Hematopoietic multipotent progenitor cell treated with erythropoietin and hydrocortisone succinate and interleukin-3 and kit ligand, for 6 days (in vitro differentiated cells): ENCODE measurements at places on chromosomes 7 and 10.

DNA sequence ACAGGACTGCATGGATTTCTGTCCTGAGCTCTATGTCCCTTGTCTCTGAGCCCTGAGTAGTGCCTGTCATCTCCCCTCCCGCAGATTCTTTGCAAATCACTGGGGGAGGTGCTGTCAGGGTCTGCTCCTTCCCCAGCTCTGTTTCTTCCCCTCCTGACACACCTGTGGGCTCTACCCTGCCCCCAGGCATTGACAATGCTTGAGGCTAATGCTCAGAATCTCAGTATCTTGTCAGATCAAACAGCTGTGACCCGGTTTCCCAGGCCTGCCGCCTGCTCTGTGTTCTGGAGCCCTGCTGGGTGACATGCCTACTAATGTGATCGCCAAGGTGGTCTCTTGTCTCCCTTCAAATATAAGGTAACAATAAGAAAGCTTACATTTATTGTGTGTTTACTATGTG, 209.0 kb downstream of the POU6F2 start:
- DNase-seq, result no peak

DNA sequence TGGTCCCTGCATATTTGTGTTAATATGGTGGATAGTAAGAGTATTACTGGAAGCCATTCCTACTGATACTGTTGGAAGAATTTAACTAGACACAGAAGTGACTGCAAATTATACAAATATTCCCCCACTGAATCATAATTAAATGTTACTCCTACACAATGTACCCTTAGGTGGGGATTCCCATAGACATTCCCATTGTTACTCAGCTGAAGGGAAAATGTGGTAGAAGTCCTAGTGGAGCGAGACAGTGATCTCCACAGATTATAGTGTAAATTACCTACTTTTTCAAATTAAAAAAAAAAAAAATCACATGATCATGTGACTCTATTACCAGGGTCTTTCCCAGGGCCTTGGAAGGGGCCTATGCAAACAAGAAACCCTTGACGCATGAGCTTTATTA, 611.8 kb downstream of the LRMDA start:
- DNase-seq, result no peak

DNA sequence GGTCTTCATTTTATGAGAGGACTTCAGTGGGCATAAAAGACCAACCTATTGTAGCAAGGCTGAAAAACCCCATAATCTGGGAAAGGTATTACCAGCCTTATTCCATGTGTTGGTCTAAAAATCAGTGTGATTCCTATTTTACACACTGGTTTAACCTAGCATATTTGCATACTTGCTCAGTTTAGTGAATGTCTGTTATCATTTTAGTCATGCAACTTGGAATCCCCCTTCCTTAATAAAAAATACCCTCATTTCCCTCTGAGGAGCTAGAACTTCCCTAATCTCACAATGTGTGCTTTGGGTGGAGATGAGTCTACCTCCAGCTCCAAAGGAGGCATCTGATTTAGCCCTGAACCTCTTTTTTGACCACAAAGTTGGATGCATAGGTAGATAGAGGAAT, 312.8 kb upstream of the SORCS1 start:
- no peak for DNase-seq

DNA sequence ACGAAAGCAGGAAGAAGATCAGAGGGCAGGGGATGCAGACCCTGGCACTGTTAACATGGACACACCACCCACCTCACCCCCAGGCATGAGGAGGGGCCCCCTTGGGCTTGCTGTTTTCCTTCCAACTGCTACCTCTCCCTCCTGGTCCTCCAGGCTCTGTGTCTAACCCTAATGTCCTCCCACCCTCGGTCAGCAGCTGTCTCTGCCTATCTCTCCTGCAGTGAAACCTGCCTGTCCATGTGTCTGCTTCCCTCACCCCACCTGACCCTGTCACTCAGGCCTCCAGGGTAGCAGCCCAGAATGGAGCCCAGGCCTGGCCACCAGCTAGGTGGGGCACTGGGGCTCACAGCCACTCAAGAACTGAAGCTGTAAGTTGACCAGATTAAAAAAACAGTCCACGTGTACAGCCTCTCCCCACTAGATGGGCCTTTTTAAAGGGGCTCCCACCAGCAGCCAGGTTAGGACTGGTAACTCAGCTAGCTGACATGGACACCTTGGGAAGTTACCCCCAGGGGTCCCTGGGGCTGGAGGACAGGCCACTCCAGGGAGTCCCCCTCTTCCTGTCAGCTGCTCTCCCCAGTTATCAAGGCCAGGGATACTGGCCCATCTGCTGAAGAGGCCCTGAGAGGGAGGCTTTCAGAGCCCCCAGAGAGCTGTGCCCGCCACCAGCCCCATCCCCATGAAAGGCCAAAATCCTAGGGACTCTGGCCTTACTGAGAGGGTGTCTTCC, 1.5 kb downstream of the SMARCD3 start:
- DNase-seq, result no peak

DNA sequence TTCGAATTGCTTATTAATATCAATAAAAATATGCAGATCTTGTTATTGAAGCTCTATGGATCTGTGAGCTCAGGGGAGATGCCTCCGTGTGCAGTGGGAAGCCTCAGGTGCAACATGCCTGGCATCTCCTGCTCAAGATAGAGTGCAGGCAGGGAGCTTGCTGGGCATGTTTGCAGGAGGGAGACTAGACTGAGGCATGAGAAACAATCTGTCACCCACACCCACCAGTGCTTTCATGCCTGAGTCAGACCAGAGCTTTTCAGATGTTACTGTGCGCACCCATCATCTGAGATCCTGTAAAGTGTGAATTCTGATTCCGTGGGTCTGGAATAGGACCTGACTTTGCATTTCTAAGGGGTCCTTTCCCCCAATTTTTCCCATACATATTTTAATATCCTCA, 62.0 kb downstream of the ZNF33B start:
- no peak for DNase-seq

GRCh38 chr7:25567430-25567829, 339.1 kb upstream of the NPVF start:
- no peak for DNase-seq

DNA sequence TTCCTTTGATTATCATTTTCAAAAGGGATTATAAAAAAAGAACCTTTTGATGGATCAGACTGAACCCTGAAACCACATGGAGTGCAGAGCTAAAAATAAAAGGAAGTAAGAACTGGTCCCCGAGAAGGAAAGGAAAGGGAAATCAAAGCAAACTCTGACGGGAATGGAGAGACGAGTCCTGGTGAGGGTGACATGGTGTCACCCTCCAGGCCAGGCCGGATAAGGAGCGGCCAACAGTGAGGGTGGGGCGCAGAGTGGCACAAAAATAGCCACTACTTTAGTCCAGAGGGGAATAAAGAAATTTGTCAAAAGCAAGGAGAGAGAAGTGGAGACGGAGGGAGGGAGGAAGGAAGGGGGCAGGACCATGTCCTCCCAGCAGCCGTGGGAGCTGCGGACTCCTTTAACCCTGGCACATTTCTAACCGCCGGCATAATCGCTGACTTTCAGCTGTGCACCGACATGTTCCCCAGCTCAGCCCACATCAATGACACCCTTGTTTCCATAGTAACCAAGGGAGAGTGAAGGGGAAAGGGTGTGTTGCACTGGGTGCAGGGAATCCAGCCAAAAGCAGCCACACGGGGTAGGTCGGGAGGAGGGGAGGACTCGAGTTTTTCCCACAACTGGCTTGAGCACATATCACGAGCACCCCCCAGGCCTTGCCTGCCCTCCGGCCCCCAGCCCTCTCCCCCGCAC, 29.7 kb downstream of the TRIM8 start:
- DNase-seq, result peak; percentile 98

- DNase-seq, result no peak
These were observed 65.8 kb downstream of the SORCS3 start for GRCh38 chr10:104706886-104707285.

GRCh38 chr10:124470544-124471434, 9.2 kb downstream of the LHPP start:
- DNase-seq, result no peak

DNA sequence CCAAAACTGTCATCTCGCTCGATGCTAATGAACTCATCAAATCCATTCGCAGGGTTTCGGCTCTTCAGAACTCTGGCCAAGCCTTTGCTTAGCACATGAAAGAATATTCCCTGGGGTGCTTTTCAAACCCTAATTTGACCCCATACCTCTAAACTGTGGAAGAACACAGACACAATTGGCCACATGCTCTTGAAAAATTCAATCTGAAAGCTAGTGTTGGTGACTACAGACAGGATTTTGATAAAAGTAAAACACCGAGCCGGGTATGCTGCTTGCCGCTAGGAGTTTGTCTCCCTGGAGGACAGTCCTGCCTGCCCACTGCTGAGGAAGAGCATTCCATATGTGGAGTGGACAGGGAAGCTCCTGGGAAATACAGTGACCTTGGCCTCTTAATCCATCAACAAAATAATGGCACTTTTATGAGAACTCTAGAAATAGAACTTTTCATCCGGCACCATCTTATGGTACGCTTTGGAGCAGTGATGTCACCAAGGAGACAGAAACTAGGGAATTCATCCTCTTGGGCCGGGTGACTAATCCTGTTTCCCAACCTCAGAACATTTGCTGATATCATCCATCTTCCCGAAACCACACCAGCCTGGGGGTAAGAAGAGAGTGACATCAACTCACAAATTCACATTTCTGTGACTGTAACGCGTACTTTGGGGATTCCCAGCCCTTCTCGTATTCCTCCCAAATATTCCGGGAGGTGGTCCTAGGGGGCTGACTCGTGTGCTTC, 34.2 kb downstream of the MTURN start:
- no peak for DNase-seq

DNA sequence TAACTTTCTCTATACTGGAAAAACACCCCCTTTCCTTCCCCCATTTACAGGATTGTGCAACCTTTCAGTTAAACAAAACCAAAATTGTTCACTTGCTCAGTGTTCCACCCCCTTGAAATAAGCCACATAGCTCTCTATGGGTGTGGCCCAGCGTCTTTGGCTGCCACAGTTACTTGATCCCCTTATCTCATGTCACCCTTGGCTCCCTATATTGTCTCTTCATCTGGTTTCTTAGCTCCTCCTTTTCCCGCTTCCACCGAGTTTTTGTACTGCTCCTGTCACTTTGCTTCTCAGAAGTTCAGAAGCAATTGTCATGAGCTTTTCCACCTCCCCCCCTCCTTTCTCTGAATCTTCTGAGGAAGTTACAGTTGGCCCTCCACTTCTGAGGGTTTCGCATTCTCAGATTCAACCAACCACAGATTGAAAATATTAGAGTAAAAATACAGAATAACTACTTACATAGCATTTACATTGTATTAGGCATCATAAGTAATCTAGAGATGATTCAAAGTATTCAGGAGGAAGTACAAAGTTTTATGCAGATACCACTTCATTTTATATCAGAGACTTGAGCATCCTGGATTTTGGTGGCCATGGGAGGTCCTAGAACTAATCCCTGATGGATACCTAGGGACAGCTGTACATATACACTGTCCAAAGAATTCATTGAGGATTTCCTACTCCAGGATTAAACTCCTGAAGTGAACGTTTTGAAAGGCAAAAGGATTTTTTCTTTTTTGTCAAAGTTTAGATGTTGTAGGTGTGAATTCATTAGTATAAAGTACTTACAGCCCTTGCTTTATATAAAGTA, 60.4 kb downstream of the ADD3 start:
- DNase-seq, result peak; percentile 94

DNA sequence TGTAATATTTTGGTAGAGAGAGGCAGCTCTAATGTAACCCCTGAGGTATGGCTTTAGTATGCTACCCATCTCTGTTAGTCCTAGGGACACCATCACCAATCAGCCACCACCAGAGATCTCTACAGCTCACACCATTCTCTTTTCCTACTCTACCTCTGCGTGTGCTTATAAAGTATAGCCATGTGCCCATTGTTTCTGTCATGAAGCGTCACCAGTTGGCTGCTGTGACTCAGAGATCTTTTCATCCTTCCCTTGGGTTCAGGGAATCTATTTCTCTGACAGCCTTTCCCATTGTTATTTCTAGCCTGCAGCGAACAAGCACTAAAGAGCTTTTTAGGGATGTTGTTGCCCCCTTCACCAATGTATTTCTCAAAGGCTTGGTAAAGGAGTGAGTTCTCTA, 103.3 kb downstream of the TPST1 start:
- no peak for DNase-seq

DNA sequence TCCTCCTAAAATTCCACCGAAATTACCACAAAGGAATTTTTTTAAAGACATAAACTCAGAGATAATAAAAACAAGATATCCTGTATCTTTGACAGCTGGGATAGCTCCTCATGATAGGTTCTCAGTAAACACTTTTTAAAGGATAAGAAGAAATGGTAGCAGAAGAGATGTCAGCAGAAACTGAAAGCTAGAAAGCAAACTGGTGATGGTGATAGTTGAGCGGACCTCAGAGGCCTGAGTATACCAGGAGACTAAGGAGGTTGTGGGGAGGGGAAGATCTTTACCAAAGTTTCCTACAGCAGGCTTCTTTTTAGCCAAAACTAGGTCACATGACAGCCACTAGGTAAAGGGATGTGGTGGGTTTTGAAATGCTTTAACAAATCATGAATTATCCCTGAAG, 22.5 kb downstream of the PCGF5 start:
- no peak for DNase-seq

GRCh38 chr10:101174319-101174718, 43.2 kb downstream of the TLX1 start:
- DNase-seq, result no peak

DNA sequence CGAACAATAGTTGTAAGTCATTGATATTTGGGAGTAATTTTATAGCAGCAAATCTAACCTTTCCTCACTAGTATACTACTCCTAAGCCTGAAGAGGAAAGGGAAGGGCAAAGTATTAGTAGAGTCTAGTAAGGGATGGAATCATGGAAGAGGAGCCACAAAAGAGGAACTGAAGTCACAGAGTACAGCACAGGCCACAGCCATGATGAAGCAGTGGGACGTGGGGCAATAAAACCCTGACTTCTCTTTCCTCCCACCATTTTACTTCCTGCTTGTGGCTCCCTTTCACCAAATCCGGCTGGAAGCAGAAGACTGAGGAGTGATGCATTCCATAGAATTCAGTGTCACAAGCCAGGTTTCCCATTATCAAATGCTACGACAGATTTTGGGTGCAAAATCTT, 58.7 kb downstream of the CABCOCO1 start:
- no peak for DNase-seq

DNA sequence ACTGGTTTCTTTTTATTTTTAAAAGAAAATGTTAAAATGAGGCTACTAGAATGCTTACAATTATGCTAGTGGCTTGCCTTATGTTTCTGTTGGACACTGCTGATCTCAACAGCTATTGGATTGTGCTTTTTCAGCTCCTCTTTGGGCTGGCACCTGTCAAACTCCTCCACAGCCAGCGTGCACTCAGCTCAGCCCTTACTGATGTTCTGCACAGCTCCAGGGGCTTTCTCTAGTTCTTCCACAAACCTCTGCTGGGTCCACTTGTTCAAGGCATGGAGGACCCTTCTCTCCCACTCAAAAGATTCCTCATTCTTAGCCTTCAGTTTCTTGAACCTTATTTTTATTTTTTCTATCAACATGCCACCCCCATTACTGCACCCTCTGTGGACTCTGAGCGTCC, 96.0 kb downstream of the VIPR2 start:
- no peak for DNase-seq

GRCh38 chr10:114850126-114850525, 28.5 kb downstream of the FHIP2A start:
- DNase-seq, result no peak

- no peak for DNase-seq
These were observed 27.5 kb upstream of the ETV1 start for GRCh38 chr7:14016950-14017349.
